ENCODE measurements at places on chromosomes 3 and 15. TPM values are rescaled to one million over a fixed set of nuclear protein-coding genes. Genes with fewer than 3 reads are reported as not detected.

DNA sequence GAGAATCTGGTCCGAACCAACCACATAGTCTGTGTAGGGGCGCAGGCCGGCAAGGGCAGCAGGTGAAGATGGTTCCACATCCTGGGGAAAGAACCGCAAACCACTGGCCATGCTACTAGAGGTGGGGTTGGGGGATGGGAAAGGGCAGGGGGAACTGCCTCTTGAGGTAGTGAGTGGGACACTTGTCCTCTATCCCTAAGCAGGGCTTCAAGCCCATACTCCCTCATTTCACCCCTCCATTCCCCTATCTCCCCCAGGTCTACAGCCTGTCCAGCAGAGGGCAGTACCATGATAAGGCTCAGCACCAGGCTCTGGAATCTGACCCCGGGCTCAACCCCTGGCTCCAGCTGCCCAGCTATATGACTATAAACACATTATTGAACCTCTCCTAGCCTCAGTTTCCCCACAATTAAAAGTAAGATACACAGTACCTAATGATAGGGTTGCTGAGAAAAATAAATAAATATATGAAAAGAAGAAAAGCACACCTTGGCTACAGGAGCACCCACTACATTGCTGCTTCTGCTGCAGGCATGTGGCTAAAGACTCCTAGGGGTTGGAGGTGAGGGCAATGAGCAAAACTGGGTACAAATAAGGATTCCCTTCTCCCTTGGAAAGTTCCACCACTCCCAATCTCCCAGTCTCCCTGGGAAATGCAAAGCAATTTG, 6.3 kb downstream of the GORASP1 start:
- peak; percentile 24 for DNase-seq

DNA sequence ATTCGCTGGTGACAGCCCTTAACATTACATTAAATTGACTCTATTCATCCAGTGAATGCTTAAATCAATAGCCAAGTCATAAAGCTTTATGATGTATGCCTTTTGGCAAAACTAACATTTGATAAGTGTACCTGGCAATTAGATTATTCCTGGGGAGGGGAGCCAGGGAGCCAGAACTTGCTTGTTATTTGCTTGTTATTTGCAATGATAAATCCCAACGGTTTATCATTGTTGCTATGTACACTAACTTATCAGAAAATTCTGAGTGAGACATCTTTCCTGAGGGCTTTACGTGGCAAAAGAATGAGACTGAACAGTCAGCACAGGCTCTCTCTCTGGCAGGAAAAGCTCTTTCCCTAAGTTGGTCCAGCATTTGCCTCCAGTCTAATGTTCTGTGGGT, 35.8 kb upstream of the FBN1 start:
- peak; percentile 53 for DNase-seq

- DNase-seq: no peak
Measured at GRCh38 chr15:82963471-82964341, 11.2 kb upstream of the HOMER2 start.

DNA sequence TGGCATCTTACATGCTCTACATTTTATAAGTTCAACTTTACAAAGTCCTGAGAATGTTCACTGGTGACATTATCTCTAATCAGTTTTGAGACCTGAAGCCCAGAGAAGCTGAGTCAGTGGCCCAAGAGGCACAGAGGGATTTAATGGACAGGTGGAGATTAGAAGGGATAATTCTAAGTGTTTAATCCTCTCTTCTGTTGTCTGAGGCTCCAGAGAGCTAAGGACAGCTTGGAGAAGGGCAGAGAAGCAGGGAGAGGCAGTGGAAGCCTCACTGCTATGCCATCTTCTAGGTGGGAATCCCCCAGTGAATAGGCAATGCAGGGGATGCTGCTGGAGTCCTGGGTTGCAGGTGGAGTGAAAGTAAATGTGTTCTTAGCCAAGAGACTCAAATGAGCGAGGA, 369.4 kb upstream of the SLCO3A1 start:
- no peak for DNase-seq

DNA sequence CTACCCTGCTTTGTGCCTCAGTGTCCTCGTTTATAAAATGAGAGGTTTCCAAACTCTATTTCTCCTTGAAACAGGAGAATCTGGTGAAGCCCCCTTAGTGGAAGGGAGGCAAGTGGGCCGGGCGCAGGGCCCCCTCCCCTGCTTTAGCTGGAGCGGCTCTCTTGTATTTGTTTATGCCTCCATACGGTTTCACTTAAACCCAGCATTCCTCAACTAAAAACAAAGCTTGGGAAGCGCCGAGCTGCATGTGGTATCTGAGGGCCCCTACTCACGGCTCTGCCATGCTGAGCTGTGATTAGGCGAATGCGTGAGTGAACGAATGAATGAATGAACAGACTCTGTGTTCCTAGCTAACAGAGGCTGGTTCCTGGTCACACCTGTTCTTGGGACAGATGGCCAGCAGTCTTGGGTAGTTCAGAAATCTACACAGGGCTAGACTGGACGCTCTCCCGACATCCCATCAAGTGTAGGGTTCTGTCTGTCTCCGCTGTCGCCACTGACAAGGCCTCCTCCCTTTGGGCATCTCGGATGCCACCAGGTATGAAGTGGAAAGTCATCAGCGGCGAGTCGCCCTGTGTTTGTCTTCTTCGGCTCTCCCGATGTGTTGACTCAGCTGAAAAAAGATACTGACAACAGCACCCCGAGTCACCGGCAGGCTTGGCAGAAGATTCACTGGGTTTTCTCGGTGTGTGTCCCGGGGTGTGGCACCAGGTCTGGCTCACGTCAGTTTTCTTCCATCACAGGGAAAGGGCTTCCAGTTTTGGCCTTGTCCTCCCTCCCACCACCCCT, 42.4 kb upstream of the VPS8 start:
- no peak for DNase-seq

DNA sequence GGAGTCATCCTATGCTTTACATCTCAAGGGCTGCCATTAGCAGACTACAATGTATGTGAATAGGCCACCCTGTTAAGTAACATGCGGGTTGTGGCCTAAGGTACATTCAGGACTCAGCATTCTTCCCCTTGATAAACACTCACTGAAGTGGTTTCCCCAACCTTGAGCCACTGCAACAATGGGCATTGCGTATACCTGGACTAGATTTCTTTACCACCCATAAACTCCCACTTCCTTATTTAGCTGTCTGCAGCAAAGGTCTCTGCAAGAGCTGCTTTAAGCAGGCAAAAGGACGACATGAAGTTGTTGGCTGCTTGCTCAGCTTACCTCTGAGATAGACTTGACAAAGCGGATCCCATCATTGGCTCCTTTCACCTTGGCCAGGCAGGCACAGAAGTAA, 16.2 kb downstream of the FYCO1 start:
- DNase-seq: no peak

DNA sequence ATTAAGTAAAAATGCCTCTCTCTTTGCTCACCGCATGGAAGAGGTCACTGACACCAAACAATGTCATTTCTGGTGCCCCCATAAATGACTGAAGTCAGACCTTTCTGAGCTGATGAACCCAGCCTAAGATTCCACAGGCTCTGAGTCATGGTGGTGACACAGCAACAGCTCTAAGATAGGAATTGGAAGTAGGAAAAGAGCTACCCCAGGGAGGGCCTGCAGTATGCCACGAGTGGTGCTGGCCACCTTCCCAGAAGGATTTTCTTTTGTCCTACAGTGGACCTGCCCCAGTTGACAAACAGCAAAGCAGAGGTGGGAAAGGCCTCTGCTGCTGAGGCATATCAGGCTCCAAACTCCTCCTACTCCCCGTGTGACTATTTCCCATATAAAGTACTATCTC, 208.1 kb downstream of the MINAR1 start:
- DNase-seq: peak; percentile 61

- DNase-seq: peak; percentile 72
Measured at GRCh38 chr15:60006203-60006862, 2.2 kb downstream of the FOXB1 start.

Gene SLC22A13
- 0.43 TPM for total RNA-seq

- DNase-seq: no peak
Measured at GRCh38 chr3:175593331-175593730, 734.2 kb downstream of the NAALADL2 start.

Gene MAGI1
- total RNA-seq: 20.7 TPM

Gene RBMS3
- 85.9 TPM for total RNA-seq

Gene MESP1
- total RNA-seq: under 0.01 TPM

- DNase-seq: no peak
Measured at GRCh38 chr3:100008081-100008698, 106.1 kb downstream of the FILIP1L start.

DNA sequence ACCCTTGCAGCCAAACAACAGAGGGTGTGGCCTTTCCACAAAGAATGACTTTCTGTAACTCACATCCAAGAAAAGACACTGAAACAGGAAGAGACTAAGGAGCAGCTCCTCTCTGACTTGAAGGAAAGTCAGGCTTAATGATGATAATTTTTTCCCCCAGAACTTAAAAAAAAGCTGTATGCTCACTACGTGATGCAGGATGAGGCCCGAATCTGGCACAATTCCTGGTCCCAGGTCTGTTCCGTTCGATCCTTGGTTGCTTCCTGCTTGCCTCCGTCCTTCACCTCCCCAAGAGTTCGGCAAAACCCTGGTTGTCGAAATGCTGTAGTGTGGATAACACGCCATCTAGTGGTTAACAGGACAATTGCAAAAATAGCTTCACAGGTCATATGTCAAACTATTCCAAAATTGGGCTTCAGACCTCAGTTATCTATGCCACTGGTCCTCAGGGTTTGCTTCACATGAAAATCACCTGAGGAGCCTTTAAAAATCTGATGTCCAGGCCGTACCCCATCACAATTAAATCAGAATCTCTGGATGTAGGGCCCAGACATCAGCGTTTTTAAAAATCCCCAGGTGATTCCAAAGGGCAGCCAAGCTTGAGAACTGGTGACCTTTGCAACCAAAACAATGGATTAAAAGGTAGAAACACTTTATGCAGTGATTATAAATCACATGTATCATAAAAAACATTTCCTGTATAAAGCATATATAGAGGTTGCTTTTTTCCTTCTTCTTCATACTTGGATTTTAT, 28.1 kb upstream of the SYNM start:
- DNase-seq: peak; percentile 79

DNA sequence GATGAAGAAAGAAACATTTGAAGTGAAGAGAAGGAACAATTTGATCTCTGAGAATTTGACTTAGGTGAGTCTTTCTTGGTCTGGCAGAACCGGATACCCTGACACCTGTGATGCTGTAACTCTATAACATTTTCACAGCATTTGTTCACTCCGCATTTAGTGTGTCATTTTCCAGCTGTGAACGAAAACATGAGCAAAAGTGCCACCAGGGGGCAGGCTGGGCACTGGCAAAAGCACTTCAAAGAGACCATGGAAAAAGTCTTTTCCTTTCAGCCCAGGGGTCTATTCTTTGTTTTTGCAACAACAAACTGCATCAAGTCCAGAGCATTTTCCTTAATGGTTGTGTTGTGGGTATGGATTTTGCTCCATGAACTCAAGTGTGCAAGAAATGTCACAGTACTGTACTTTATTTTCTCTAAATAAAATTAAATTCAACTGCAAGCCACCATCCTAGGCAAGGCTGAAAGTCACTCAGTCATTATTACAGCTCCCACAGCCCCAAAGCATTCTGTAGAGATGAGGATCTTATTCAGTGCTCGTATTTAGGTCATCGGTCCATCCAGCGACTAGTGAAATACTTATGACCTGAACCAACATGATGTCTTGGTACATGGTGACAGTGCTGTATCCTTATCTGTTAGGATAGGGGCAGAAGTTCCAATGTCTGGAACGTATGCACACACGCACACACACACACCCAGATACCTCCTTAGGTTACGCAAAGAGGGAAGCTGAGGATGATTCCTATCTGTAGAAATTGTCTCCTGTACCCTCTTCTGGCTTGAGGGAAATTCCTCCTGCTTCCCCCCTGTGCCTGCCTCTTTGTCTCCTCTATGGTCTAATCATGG, 125.5 kb downstream of the GADL1 start:
- peak; percentile 67 for DNase-seq

Gene LIPH
- total RNA-seq: under 0.01 TPM

GRCh38 chr3:168863561-168863960, 767.8 kb upstream of the GOLIM4 start:
- DNase-seq: no peak

GRCh38 chr15:73530649-73531048, 87.7 kb downstream of the REC114 start:
- no peak for DNase-seq

- DNase-seq: no peak
Measured at GRCh38 chr3:149009732-149010131, 18.4 kb downstream of the GYG1 start.

Gene PRR20G
- not detected for total RNA-seq

Gene XPC
- total RNA-seq: 33.5 TPM

DNA sequence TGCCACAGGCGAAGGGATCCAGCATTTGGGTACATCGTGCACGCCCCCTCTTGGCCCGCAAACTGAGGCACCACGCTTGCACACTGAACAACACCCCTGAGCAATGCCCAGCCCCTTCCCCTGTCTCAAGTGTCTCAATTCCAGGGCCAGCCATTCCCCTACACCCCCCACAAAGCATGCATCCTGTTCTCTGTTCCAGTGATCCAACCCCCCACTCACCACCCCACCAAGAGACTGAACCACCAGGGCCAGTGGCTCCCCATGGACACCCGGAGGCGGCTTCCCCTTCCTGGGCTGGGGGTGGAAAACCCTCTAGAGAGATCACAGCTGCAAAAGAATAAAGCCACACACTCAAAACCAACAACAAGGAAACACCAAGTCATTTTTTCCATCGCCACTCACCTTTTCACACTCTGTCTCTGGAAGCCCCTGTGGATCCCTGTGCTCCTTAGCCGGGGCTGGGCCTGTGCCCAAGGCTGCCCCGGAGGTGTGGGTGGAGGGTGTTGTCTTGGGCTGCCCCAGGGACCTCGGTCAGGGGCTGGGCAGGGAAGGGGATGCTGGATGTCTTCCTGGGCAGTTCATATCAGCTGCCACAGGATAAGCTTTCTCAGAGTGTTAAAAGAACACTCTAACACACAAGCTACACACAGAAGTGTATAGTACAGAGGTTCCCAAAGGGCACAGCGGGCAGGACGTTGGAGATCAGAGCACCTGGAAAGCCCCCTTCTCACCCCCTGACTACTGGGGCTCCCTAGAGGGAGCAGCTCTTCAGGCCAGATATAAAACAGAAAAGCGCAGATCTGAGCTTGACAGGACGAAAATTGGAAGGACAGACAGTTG, 92.5 kb downstream of the CHSY1 start:
- DNase-seq: no peak

DNA sequence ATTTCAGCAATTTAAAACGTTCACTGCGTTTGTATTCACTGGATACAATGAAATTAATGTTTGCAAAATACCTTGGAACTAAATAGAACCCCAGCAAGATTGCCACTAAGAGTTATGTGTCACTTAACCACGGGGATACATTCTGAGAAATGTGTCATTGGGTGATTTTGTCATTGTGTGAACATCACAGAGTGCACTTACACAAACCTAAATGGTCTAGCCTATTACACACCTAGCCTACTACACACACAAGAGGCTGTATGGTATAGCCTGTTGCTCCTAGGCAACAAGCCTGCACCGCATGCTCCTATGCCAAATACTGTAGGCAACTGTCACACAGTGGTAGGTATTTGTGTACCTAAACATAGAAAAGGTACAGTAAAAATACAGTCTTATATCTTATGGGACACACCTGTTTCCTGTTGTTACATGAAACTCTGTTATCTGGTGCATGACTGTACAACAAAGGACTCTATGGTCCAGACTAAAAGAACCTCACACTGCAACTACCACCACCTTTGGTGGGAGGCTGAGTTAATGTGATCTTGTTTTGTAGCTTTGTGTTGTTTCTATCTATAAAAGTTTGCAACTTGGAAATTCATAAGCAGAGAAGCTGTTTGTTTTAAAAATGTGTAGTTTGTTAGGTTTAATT, 92.2 kb upstream of the NTRK3 start:
- DNase-seq: no peak

Data from fibroblast of villous mesenchyme (primary cell).